Urinary bladder (tissue), 4 donors: ENCODE measurements at places on chromosomes 11 and 22.

- no peak for DNase-seq
Measured at GRCh38 chr11:7046474-7047175, 26.3 kb downstream of the NLRP14 start.

DNA sequence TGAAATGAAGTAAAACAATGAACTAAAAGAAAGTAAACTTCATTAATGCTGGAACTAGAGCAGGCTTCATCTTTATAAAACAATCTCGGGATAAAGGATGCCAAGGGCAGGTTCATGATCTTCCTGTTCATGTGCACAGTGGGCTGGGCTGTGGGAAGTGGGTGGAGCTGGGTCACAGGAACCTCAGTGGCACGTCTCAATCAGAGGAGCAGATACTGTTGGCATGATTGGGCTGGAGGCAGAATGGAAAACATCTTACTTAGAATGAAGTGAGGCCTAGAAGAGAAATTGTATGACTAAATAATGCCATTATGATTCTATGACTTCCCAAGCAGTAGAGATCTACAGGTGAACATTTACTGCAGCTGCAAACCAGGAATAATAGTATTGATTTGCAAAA is 45.4 kb upstream of the CALCB start:
- DNase-seq = no peak

DNA sequence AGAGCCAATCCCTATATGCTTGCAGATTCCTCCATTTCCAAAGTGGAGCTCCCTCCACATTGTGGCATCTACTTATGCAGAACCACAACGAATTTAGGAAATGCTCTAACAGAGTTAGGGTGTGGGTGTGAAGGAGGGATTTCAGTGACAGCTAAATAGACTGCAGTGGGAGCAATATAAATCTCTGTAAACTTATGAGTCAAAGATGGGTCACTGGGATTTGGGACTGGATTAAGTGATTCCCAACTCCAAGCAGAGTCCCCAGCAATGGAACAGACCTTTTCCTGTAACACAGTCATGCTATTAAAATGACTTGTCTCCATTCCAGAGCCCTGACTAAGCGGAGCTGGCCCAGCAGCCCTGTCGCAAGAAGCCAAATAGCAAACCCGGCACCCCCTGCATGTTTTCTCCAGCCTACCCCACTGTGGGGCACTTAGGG is 36.6 kb downstream of the RPL27A start:
- DNase-seq = no peak

DNA sequence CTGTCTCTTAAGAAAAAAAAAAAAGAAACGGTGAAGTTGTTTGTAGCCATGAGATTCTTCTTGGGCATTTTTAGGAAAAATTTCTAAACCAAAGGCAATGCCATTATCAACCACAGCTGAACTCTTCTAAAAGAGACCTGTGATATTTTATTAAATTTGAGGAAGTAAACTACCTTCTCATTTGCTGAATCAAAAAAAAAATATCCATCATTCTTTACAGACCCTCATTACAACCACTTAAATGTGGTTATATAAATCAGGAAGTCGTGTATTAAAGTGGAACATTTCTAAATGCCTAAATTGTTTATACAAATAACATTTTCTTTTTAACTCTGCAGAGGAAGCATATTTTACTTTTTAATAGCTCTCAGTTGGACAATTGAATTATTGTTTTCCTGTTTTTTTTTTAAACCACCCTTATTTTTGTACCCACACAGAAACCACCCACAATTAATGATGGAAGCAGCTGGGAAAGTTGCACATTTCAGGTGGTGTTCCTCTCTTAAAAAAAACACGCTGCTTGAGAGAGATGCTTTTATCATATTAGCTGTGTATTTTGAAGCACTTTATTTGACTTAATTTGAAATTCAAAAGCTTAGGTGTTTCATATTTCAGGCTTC is 91.2 kb downstream of the ARHGAP42 start:
- DNase-seq = no peak

DNA sequence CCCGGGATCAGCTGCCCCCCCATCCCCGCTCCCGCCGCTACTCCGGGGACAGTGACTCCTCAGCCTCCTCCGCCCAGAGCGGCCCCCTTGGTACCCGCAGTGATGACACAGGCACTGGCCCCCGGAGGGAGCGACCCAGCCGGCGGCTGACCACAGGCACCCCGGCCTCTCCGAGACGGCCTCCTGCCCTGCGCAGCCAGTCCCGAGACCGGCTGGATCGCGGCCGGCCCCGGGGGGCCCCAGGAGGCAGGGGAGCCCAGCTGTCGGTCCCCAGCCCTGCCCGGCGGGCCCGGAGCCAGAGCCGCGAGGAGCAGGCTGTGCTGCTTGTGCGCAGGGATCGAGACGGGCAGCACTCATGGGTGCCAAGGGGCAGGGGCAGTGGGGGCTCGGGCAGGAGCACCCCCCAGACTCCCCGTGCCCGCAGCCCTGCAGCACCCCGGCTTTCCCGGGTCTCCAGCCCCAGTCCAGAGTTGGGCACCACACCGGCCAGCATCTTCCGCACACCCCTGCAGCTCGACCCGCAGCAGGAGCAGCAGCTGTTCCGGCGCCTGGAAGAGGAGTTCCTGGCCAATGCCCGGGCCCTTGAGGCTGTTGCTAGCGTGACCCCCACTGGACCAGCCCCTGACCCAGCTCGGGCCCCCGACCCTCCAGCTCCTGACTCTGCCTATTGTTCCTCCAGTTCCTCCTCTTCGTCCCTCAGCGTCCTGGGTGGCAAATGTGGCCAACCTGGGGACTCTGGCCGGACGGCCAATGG is 3.9 kb downstream of the RASL10A start:
- DNase-seq = no peak

DNA sequence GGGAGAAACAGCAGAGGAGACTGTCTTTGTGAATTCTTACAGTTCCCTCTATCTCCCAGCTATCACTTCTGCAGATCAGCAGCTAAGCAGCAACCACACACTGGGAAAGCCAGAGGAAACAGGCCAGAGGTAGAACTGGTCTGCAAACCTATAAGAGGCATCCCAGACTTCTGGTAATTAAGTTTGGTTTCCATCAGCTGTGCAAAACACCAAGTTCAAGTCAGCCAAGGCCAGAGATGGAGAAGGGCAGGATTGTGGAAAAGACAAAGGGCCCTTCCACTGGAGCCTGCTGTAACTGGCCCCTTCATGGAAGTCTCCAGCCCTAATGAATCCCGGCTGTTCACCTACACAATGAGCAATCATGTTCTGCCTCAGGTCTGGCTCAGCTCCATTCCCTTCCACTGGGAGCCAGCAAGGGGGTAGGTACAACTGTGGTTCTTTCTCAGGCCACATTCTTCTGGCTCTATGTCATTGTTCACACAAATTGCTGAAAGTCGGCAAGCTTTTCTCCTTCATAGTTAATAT is 4.6 kb upstream of the PAMR1 start:
- DNase-seq = no peak

DNA sequence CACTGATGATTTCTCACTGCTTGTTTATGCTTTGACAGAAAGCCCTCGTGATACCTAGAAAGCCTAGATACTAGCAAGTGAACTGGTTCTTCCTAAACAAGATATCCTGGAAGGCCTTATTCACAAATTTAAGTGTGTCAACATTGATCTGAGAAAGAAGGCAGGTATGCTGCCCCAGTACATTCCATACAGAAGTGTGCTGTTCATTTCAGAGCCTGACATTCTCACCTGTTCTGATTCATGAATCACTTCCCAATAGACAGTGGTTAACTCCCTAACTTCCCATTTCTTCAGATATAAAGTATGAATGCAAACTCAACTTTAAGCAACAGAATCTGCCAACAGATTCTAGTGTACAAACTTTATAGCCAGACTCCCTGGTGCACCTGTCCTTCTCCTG is 15.5 kb upstream of the RASSF10 start:
- no peak for DNase-seq

- DNase-seq = no peak
Measured at GRCh38 chr11:60955571-60955970, 3.6 kb upstream of the SLC15A3 start.

DNA sequence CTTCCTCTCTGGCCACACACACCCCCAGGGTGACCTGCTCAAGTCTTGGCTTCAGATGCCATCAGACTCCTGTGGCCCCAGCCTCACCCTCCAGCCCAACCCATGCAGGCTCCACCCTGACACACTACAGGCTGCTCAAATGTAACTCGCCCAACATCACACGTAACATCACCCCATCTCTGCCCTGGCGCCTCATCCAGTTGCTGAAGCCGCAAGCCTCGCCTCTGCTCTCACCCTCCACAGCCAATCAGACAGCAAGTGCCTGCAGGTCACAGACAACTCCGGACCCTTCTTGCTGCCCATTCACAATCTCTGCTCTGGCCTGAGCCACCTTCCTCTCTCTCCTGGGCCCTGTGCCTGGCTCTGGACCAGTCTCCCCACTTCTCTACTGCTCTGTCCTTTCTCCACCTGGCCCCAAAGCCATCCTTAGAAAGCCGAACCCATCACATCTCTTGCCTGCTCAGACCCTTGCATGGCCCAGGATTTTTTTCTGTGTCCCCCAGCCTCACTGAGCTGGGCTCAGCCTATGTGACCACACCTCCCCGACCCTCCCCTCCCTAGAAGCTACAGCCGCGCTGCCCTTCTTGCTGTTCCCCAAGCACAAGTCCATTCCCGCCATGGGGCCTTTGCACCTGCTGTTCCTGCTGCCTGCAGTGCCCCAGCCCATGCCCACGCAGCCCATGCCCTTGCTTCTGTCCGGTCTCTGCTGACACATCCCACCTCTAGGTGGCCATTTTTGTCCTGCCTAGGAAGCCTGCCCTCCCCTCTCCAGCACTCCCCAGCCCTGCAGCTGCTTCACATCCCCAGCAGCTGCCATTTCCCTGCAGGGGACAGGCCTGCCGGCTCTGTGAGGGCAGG is 333.9 kb downstream of the CTTN start:
- DNase-seq = no peak

DNA sequence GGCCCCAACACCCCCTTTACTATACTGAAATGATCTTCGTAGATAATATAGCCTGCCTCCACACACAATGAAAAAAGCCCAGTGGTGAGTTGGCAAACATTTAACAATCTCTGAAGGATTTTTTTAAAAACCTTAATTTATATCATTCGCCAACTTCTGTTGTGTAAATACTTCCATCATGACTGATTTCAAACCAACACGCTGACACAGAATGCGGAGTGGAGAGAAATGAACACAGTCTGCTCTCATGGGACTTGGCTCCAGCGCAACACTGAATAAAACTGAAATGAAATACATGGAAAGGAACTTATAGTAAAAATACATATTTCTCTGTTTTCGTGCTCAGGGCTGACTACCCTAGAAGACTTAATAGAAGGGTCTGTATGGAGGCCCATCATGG is 61.3 kb upstream of the WNT11 start:
- no peak for DNase-seq

DNA sequence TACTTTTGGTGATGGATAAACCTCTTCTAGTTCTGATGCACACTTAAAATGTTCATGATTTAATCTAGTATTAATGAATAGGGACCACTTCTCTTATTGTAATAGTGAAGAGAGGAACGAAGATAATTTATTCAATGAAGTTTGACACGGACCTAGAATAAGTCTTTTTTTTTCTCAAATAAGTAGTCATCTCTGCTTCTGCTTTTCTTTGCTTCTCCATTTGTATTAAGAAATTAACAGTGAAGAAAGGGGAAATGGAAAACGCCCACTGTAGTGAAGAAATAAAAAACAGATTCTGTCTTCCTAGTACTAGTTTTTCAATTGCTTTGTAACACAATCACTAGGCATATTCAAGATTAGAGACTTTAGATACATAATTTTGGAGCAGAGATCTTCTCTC is 73.0 kb downstream of the CD44 start:
- DNase-seq = no peak

DNA sequence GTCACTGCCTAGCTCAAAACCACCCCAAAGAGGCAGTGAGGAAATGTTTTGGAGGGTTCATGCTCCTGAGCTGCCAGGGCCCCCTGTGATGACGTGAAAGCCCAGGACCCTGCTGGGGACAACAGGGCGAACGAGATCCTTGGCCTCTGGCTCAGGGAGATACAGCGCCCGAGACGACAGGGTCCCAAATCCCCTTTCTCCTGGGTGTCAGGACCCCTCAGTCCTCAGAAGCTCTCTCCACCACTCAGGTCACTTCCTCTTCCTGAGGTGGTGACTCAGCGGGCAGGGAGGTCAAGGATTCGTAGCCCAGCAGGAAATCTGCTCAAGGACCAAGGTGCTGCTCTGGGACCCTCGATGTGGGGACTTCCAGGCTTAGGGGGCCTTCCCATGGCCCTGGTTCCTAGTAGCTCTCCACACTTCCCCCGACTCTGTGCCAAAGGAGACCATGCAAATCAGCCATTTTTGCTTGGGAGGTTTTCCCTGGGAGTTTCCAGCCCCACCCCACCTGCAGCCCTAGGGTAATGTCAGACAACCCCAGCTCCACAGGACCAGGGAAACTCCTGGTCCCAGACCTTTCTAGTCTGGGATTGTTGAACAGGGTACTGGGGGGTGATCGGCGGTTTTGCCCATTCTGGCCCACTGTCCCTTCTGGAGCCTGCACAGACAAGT is 12.8 kb downstream of the BCL9L start:
- DNase-seq = no peak

DNA sequence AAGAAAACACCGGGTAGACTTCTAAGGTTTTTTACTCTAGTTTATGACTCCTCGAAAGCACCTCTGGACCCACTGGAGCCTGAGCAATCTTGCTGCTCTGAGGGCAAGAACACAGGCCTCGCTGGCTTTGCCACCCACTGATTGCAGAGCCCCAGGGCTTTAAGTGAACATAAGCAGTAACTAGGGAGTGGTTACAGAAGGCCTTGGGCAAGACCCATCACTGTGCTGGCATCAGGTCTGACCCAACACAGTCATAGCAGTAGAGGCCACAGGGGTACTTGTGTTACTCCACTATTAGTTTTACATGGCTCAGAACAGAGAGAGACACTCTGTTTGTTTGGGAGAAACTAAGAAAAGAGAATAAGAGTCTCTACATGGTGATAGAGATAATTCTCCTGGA is 684.5 kb downstream of the FAM181B start:
- DNase-seq = no peak
